ENCODE measurements at places on chromosomes 3 and 15.

DNA sequence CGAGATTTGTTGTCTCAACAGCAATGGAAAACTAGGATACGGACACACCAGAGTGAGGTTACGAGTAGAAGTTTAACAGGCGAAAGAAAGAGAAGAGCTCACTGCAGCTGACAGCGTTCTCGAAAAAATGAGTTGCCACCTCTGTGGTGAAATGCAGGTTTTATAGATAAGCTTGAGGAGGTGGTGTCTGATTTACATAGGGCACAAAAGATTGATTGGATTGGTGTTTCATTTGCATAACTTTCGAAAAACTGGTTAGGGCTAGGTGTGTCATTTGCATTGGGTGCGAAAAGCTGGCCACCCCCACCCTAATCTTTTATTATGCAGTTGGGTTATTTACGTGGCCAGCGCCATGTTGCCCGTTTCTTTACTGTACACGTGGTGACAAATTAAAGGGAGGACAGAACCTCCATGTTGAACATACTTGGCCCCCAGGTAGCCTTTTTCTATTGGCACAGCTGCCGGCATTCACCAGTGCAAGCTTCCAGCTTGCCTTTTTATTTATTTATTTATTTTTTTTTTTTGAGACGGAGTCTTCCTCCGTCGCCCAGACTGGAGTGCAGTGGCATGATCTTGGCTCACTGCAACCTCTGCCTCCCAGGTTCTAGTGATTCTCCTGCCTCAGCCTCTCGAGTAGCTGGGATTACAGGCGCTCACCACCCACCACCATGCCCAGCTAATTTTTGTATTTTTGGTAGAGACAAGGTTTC lies 8.3 kb downstream of the IFT122 start:
- no peak for DNase-seq

DNA sequence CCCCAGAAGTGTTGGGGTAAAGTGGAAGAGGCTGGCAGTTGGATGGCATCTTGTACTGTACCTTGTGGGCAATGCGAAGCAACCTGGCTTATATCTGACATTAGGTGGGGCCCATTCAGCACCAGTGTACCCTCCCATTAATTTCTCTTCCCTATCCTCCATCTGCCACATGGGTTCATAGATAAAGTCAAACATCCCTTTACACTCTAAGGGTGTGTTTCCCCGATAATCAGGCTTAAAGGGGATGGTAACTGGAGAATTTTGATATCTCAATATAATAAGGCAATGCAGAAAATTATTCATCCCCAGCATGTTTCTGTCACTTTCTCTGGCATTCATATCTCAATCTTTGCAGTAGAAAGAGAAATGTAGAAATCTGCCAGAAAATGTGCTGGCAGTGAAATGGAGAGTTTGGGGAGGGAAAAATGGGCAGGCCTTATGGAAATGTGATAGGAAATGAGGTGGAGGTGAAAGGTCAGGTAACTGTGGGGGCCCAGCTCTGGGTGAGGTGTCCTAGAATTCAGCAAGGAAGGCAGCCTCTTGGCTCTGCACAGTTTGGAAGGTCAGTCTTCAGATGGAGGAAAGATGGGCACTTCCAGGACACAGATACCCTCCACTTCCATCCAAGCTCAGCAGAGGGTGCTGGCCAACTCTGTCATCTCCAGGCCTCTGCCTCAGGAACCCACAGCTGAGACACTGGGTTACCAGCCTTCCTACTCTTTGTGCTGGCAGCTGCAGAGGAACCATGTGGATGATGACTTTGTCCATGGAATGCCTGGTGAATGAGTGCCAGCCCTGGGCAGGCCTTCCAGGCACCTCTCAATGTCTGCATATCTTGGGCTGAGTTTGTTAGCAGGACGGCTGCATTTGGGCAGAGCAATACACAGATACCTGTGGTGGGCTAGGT lies 325.9 kb upstream of the CTDSPL start:
- DNase-seq = no peak

GRCh38 chr15:69298697-69299441 lies at the start of gene PAQR5:
Gene PAQR5, plus strand, starts transcription at chr15:69298912. Its CDS starts 61,169 bp downstream, at chr15:69360081.
- peak; percentile 76 for DNase-seq

DNA sequence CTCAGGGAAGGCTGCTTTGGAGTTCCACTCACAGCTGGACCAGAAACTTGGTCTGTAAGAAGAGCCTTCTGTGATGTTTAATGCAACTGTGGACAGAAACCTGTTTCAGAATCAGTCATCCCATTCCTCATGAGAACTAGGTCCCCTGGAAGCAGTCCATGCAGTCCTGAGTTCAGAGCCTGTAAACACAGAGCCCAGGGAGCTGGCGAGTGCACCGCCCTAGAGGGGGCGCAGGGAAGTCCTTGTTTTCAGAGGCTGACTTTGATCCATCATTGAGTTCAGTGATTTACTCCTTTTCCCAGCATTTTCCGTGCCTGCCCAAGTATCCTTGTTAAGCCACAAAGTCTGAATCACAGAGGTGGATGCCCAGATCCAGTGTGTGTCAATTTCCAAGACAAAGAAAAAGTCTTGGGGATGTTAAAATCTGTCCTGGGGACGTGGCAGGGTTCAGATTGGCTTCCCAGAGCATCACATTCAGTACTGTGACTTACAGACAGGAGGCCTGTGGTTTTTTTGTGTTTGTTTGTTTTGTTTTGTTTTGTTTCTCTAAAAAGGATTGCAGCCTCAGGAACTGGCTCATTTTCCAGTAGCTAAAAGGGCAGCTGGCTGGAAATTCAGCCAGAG lies 9.8 kb upstream of the TXNRD3 start:
- no peak for DNase-seq

- no peak for DNase-seq
Observed at GRCh38 chr3:155317211-155317610, 23.7 kb upstream of the STRIT1 start.

- no peak for DNase-seq
Observed at GRCh38 chr3:35664460-35664919, 25.2 kb downstream of the ARPP21 start.

DNA sequence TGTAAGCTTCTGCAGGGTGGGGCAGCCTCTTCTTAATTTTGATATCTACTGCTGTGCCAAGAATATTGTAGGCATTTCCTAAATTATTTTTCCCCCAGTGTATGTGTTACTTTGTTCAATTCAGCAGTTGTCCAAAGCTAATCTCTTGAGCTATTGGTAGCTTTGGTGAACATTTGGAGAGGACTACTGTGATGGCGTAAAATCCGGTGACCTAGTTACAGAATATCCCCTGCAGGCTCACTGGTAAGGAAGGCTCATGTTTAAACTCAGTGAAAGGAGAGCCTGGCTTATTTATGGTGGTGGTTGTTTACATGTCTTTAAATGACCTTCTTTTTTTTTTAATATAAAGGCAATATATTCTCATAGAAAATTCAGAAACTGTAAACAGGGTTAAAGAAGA lies 105.6 kb downstream of the LPP start:
- no peak for DNase-seq

- no peak for DNase-seq
Observed at GRCh38 chr3:132401255-132401654, 16.0 kb upstream of the DNAJC13 start.

DNA sequence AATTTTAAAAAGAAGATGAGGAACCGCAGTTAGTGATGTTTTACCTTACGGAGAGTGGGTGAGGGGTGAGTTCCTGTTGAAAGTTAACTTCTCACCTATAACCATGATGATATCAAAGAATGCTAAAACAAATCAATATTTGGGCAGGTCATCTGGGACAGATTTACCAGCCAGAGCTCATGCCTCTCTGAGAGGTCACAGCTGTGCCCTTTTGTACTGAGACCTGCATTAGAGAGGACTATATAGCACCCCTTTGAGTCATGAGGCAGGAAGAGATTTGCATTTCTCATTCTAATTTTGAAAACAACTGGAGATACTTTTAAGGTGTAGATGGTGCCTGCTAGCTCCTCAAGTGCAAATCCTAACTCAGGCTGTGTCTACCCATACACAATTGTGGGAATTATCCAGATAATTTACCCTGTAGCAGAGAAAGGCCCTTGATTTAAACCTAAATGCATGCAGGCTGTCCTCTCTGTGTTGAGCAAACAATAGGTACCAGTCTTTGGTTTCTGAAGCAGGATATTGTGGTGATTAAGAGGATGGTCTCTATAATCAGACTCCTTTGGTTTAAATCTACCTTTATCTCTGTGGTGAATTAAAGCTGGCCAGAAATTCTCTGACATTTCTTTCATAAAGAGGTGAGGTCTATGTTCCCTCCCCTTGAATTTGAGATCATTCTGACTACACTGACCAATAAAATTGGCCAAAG lies 5.8 kb upstream of the TM4SF4 start:
- DNase-seq = peak; percentile 88

DNA sequence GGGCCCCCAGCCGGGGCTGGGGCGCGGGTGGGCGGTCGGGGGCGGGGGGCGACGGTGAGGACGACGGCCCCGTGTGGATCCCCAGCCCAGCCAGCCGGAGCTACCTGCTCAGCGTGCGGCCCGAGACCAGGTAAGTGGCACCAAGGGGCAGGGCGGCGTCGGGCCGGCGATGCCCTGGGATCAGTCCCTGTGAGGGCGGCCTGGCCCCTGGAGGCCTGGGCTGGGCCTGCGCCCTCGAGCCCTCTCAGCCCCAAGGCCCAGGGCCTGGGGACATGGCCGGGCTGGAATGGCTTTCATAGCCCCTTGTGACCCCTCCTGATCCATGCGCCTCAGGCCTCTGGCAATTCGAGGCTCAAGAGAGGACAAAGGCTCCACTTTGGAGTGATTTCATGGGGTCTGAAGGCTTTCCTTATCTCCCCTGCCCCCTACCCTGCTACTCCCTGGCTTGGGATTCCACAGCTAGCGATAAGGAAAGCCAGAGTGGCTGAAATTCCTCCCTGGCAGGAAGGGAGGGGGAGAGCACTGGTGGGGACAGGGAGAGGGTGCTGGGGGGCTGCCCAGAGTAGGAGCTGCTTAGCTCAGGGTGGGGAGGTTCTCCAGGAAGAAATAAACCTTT lies 418 bp downstream of the ALPK3 start:
- DNase-seq = peak; percentile 72

DNA sequence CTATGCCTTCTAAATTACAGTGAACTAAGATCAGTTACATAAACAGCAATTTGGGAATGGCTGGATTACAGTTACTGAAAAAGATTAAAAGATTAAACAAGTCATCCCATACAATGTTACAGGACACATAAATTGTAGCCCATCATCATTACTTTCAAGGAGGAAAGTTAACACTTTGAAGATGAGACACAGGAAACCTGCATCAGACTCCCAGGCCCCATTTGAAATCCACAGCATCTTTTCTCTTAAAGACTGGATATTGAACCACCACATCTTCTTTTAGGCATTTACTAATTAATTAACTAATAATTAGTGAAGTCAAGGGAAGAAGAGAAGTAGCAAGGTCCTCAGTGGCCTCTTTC lies 170.2 kb downstream of the PLCL2 start:
- DNase-seq = no peak

DNA sequence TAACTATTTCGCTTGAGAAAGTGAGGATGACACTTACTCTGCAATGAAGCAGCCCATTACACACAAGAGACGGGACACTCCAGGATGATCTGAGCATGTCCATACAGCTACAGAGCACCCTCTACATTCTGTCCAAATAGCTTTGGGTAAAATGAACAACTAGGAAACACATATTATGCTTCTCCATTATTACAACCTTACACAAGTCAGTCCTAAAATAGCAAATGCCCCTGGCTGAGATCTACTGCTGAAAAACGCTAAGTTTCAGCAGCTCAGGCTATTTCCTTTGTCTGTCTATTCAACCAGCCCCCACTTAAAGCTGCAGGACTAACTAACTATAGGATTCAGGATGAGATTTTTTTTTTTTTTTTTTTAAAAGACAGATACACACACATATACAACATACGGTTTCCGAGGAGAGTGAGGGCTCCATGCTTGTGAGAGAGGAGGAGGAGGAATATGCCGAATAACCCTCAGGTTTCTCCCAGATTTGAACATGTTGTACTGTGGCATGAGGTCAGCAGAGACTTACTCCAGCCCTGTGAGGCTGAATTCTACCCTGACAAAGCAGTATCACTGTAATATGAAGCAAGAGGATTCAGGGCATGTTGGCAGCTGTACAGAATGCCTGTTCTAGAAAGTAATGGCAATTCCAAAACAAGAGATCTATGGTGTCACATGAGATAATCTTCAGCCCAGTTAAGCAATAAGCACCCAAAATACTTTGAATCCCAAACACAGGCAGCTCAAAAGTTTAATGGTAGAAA lies 117.3 kb upstream of the PLXND1 start:
- no peak for DNase-seq

DNA sequence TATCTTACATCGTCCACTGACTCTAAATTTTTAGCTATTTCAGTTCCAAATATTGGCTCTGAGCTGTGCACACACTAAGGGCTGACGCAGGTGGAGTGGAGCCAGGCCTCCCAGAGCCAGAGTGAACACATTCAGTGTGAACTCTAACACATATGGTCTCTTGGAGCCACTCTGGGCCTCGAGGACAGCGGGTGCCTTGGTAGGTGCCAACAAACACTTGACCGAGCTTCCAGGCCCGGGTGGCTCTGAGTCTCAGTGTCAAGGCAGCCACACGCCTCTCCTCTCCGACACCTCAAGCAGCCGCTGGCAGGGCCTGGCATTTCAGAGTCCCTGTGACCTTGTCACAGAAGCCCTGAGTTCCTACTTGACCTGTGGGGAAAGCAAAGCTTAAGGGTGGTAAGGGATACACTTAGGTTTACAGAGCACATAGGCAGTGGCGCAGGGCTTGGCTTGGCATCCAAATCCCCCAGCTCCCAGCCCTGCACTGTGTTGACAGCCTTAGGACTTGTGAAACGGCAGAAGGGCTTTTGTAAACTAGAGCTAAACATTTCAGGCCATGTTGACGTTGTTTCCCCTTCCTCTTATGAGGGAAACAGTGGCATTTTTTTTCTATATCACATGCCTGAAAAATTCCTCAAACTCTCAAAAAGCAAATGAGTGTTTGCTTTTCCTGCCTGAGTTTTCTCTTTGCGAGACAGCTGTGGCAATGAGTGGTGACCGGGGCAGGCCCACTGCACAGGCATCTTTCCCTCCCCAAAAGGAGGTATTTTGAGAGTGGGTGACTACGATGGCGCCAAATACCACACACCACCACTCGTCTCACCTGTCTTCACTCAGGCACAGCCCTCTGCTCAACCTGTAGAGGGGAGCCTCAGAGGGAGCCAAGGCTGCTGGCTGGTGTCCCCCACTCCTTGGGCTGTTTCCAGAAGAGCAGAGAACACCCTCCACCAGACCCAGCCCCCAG lies 60.8 kb downstream of the DAPK2 start:
- DNase-seq = no peak

- peak; percentile 94 for DNase-seq
Observed at GRCh38 chr15:53837263-53837662, 77.8 kb upstream of the WDR72 start.

DNA sequence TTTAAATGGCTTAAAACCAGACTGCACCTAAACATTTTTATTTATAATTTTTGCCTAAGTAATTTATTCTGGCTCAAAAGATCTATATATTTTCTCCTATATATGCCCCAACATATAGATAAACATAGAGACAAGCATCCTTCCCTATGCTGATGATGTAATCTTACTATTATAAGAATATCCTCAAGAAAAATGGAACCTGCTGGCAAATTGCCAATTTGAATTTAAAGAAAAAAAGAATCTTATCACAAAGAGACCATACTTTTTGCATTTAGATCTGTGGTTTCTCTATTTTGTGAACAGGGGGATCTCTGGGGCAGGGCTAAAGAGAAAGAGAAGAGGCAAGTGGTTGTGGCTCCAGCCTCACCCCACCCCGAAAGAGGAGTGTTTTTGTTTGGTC lies 107.2 kb upstream of the CMC1 start:
- DNase-seq = no peak
